Mesothelial cell of epicardium (in vitro differentiated cells): ENCODE measurements at places on chromosomes 6 and 20. TPM values are rescaled to one million over a fixed set of nuclear protein-coding genes. Genes with fewer than 3 reads are reported as not detected.

DNA sequence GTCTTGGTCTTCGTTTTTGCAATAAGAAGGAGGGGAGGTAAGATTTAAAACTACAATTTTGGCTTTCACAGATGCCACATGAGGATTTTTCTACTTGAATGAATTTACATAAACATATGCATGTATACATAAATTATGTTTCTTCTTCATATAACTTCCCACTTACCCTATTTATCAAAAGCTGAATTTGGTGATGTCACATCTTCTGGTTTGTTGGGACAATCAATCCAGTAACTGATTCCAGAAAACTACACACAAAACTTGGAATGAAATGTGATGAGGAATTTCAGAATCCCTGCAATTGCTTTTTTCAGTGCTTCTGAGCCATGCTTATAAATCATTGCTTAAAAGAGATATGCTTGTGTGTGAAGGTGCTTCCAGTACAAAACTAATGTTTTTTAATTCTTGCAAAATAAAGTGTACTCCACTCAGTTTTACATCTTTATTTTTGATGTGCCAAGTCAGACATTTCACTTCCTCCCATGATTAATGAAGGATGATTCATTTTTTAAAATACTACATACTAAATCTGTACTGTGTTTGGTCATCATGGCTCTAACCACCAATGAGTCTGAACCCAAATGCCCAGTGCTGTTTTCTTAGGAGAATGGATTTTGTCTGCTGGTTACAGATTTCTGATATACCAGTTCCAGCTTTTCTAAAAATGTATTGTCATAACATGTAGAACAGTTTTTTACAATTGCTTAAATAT, 32.1 kb upstream of the RIN2 start:
- H3K27me3 ChIP-seq = no peaks in the 10 kb centered on the region
- peaks cover 4% of the 10 kb centered on the region for H3K4me1 ChIP-seq
- H3K27ac ChIP-seq = no peak overlapping the region
- no peak overlapping the region for H3K4me3 ChIP-seq
- no peak for DNase-seq

DNA sequence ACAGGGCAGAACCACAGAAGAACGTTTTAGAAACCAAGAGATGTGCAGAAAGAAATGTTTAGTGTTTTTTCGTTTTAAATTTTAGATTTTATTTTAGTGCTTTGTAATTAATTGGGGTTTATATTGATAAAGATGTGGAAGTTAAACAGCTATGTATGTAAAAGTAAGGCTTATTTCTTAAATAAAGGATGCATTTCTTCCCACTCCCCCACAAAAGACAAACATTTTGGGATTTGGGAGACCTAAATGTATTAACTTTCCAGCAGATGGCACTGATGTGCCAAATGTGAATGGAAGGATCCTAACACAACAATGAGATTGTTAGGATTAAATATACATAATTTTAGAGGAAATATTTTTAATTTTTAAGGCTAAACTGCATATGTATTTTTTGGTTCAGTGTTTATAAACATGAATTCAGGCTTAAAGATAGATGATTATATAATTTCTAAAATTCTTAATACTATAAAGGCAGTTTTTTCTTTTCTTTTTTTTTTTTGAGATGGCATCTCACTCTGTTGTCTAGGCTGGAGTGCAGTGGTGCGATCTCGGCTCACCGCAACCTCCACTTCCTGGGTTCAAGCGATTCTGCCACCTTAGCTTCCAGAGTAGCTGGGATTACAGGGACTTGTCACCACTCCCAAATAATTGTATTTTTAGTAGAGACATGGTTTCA, 12.0 kb downstream of the PFDN4 start:
- H3K4me1 ChIP-seq = peaks cover 2% of the 10 kb centered on the region
- H3K27ac ChIP-seq = no peak overlapping the region
- no peak overlapping the region for H3K4me3 ChIP-seq
- no peak for DNase-seq
- H3K27me3 ChIP-seq = no peaks in the 10 kb centered on the region

Gene HLA-DRA
- not detected in 3 replicates for total RNA-seq

GRCh38 chr20:45612314-45612713, 17.2 kb upstream of the WFDC10A start:
- peaks cover 11% of the 10 kb centered on the region for H3K27me3 ChIP-seq
- H3K4me1 ChIP-seq = no peaks in the 10 kb centered on the region
- H3K4me3 ChIP-seq = no peak overlapping the region
- no peak overlapping the region for H3K27ac ChIP-seq
- DNase-seq = no peak

Gene TENT5A
- 9.8 to 11.5 TPM (median 10.9 TPM) in 3 replicates for total RNA-seq

Gene SDC4
- 44.3 to 46.7 TPM (median 46.7 TPM) in 3 replicates for total RNA-seq

Gene FAM184A
- 3.7 to 4.3 TPM (median 4.1 TPM) in 3 replicates for total RNA-seq

DNA sequence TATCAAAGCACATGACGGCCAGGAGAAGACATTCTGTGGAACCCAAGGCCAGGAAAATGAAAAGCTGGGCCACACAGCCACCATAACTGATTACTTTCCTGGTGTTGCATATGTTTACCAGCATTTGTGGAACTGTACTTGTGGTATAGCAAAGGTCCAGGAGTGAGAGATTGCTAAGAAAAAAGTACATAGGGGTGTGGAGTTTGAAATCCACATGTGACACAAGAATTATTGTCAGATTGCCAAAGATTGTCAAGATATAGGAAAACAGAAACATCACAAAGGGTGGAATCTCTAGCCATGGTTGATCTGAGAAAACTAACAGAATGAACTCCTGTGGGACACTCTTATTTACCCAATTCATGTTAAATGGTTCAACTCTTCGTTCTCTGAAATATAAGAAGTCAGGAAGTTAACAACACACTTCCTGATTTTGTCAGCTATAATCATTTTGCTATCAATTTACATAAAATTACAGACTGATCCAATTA, at the start of gene OR2B2:
Gene OR2B2, minus strand, starts transcription at position 441 of the 491 bp plus-strand sequence. Its CDS starts 77 bp downstream, at position 364.
- no peak for DNase-seq
- no peaks in the 10 kb centered on the region for H3K36me3 ChIP-seq
- H3K27me3 ChIP-seq = peaks cover 6% of the 10 kb centered on the region
- H3K27ac ChIP-seq = no peak within 1 kb of the TSS
- no peaks in the 10 kb centered on the region for H3K4me1 ChIP-seq
- no peak within 1 kb of the TSS for H3K4me3 ChIP-seq

GRCh38 chr6:25042036-25042521, 106.3 kb upstream of the RIPOR2 start:
- no peaks in the 10 kb centered on the region for H3K4me1 ChIP-seq
- no peaks in the 10 kb centered on the region for H3K27me3 ChIP-seq
- DNase-seq = no peak
- H3K4me3 ChIP-seq = no peak overlapping the region

DNA sequence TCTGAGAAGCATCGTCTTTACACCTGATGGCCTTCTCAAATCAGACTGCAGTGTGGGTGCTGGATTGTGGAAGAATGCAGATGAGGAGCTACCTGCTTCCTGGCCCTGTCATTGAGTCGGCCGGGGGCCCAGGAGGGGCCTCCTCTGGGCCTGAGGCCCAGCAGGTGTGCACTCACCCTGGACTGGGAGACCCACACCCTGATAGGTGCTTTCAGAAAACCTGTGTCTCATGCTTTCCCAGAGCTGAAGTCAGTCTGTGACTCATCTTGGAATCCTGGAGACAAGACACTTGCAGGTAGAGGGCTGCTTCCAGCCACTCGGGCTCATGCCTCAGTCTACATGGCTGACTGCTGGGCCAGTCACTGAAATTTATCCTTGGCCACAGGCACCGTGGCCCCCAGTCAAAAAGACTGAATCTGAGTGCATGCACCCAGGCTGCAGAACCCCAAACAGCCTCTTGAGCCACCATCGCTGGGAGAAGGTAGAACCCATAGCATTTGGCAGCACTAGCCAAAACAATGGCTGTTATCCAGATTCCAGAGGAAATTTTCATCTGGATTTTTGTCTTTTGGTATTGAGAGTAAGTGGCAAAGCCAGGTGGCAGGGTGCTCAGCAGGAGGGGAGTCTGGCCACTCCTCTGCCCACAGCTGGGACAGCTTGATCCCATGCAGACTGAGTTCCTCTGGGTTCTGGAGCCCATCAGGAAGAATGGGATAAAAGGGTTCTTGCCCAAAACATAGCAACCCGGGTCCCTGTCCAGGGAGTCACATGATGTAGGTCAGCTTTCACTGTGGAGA, 182.0 kb upstream of the CST7 start:
- DNase-seq = no peak
- H3K27me3 ChIP-seq = peaks cover under 1% of the 10 kb centered on the region
- no peak overlapping the region for H3K27ac ChIP-seq

Gene NKX2-2
- total RNA-seq = not detected in 3 replicates

- H3K27ac ChIP-seq = no peak overlapping the region
- no peaks in the 10 kb centered on the region for H3K27me3 ChIP-seq
- no peak overlapping the region for H3K4me3 ChIP-seq
- H3K36me3 ChIP-seq = no peaks in the 10 kb centered on the region
- no peak for DNase-seq
Observed at GRCh38 chr20:43955750-43956191, 41.1 kb downstream of the TOX2 start.

- peaks cover 19% of the 10 kb centered on the region for H3K4me1 ChIP-seq
- DNase-seq = no peak
- H3K27ac ChIP-seq = no peak overlapping the region
- no peaks in the 10 kb centered on the region for H3K27me3 ChIP-seq
- H3K4me3 ChIP-seq = no peak overlapping the region
- H3K36me3 ChIP-seq = peaks cover 26% of the 10 kb centered on the region
Observed at GRCh38 chr6:160005861-160006540, 37.1 kb downstream of the IGF2R start.

DNA sequence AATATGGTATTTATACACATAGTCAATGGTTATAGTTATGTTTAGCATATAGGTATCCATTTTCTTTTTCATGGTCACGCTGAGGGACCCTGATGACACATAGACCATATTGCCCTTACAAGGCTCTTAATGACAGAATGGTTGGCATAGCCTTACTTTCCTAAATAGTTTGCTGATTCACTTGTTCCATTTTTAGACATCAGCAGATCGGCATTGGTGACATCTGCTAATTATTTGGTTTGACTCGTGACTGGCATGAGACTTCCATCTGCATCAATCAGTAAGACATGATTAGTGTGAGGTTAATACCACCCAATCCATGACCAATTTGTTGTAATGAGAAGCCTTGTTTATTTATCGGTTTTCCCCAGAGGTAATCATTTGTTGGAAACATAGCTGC, 309.7 kb downstream of the ALDH8A1 start:
- no peaks in the 10 kb centered on the region for H3K27me3 ChIP-seq
- H3K36me3 ChIP-seq = no peaks in the 10 kb centered on the region
- H3K4me3 ChIP-seq = no peak overlapping the region
- H3K4me1 ChIP-seq = peaks cover 29% of the 10 kb centered on the region
- no peak for DNase-seq

Gene PROKR2
- 2.1 to 2.4 TPM (median 2.3 TPM) in 3 replicates for total RNA-seq

Gene ADGRF4
- total RNA-seq = 1.1 to 1.3 TPM (median 1.2 TPM) in 3 replicates

- no peaks in the 10 kb centered on the region for H3K27me3 ChIP-seq
- H3K27ac ChIP-seq = no peak overlapping the region
- peaks cover 5% of the 10 kb centered on the region for H3K4me1 ChIP-seq
- DNase-seq = no peak
- H3K36me3 ChIP-seq = peaks cover 27% of the 10 kb centered on the region
- no peak overlapping the region for H3K4me3 ChIP-seq
Observed at GRCh38 chr6:109743739-109744138, 52.6 kb downstream of the FIG4 start.

DNA sequence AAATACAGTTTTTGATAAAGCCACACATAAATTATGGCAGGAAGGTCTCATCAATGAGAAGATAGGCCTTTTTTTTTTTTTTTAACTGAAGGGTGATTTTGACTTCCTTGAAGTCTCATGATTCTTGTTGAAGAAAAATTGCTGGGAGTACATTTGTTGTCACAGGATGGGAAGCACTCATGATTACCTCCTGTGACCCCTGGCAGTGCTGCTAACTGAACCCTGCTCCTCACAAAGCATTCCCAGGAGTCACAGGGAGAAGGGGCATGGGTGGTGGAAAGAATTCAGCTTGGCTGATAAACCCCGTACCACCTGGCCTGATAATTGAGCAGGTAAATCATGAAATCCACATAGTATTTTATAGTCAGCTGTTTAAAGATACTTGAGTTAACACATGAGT, 86.9 kb downstream of the CD109 start:
- no peak for DNase-seq
- peaks cover 4% of the 10 kb centered on the region for H3K4me1 ChIP-seq
- H3K4me3 ChIP-seq = no peak overlapping the region

GRCh38 chr6:138493413-138493812, 5.9 kb downstream of the NHSL1 start:
- peaks cover 67% of the 10 kb centered on the region for H3K4me1 ChIP-seq
- peak overlapping the region; percentile 95 for H3K27ac ChIP-seq
- peak; percentile 57 for DNase-seq
- H3K36me3 ChIP-seq = peaks cover 14% of the 10 kb centered on the region
- H3K27me3 ChIP-seq = no peaks in the 10 kb centered on the region

DNA sequence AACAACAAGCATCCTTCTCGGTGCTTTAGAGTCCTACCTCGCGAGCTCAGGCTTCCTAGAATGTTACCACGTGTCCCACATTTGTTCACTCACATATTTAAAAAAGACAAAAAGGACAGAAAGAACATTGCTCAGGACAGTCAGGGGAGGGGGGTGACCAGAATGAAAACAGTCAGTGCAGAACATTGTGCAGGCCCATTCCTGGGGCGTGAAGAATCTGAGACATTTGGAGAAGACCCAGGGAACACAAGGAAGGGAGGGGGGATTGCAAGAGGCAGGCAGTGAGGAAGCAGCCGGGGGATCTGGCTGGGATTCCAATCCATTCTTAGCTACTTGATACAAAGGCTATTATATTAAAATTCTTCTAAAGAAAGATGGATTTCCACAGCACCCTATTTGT, 270.4 kb upstream of the CITED2 start:
- H3K27ac ChIP-seq = no peak overlapping the region
- no peak for DNase-seq
- H3K4me1 ChIP-seq = peaks cover 21% of the 10 kb centered on the region
- H3K27me3 ChIP-seq = no peaks in the 10 kb centered on the region
- H3K4me3 ChIP-seq = no peak overlapping the region

Gene FAM209B
- total RNA-seq = 0.36 to 0.60 TPM in 2 of 3 replicates, not detected in the other

DNA sequence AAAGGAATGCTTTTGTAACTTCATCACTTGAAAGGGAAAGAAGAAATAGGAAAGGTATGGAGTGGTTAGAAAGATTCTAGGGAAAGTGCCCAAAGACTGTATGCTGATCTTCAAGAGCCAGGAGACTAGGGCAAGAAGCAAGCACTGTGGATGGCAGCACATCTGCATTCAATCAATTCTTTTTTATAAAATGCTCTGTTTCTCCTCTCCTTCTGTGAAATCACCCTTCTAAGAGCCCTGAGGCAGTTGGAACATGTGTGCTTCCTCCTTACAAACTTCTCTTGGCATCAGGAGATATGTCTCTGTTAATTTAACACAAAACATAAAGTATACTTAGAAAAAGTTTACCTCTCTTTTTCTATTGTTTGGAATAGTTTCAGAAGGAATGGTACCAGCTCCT, 1162.2 kb upstream of the GJE1 start:
- no peaks in the 10 kb centered on the region for H3K4me1 ChIP-seq
- DNase-seq = no peak
- no peak overlapping the region for H3K4me3 ChIP-seq
- H3K27me3 ChIP-seq = no peaks in the 10 kb centered on the region
- H3K36me3 ChIP-seq = peaks cover 8% of the 10 kb centered on the region
- H3K27ac ChIP-seq = peak overlapping the region; percentile 45

Gene ARHGAP40
- total RNA-seq = 0.33 to 0.54 TPM (median 0.45 TPM) in 3 replicates

- H3K4me1 ChIP-seq = no peaks in the 10 kb centered on the region
- H3K27me3 ChIP-seq = no peaks in the 10 kb centered on the region
- DNase-seq = no peak
- H3K27ac ChIP-seq = no peak overlapping the region
Observed at GRCh38 chr6:74505391-74505790, 700.5 kb downstream of the COL12A1 start.

GRCh38 chr6:17737704-17738252, 31.1 kb upstream of the NUP153 start:
- H3K4me1 ChIP-seq = no peaks in the 10 kb centered on the region
- H3K4me3 ChIP-seq = no peak overlapping the region
- no peaks in the 10 kb centered on the region for H3K36me3 ChIP-seq
- no peak for DNase-seq
- H3K27me3 ChIP-seq = no peaks in the 10 kb centered on the region
